Activated CD4-positive, alpha-beta T cell treated with anti-CD3 and anti-CD28 coated beads for 1 hour (primary cell): ENCODE measurements at places on chromosomes 4 and X.
A peak's percentile ranks its signal among the peaks of the same experiment; 100 is the strongest.

- DNase-seq = no peak
Measured at GRCh38 chr4:80711956-80712355, 318.6 kb upstream of the BMP3 start.

DNA sequence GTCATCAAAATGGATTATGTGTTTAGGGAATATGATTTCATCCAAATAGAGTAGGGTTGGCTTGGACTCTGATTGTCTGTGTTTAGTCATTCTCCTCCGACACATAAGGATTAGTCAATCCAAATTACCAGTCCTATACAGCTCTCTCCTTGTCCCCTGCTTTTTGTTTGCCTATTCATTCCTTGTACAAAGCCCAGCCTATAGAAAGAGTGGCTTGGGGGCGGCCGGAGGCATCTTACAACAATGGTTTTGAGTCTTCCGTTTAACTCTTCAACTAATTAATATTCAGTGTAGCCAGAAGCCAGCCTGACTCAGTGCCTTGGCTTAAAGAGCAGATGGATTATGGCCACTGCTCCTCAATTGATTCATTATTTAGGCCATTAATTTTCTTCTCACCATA, 796.6 kb upstream of the POU3F4 start:
- DNase-seq = no peak

- DNase-seq = no peak
Measured at GRCh38 chrX:40016749-40017148, 81.0 kb downstream of the BCOR start.

DNA sequence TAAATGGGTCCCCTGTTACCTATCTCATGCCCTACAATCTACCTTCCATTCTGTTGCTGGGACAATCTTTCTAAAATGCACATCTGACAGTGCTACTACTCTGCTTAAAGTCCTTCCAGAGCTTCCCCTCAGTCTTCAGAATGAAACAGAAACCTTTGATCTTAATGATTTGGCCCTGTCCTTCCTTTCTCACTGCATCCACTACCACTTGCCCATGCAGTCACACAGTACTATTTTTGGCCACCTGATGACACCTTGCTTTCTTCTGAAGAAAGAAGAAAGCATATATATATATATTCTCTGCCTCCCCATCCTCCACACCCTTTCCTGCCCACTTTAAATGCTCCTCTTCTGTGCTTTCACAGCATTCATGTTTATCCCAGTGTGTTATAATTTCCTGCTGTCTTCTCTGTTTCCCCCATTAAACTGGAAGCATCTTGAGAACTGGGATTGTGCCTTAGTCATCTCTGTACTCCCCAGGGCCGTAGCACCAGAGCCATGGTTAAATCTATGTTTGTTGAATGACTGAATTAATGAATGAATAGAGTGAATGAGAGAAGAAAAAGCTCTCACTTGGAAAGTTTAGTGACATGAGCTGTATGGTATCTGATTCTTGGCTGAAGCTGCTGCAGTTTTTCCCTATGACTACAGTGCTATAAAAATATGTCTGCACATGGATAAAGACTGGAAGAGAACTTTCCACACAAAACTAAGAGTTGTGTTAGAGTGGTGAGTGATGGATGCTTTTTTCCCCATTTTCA, 56.2 kb downstream of the RTL9 start:
- DNase-seq = no peak

DNA sequence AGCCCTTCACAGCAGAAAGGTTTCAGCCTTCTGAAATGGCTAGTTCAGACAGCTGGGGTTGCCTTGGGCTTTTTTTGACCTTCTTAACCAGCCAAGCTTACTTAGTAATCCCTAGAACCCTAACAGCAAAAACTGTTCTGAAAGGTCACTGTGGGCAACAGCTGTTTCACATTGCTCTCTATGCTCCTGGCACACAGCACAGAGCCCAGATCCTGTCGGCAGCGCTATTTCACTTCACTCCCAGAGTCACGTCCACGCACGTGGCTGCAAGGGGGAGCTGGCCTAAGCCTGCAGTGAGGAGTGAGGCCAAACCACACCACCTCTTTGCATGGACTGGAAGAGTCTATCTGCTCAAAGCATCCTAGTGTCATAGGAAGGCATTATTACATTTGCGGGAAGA, 32.0 kb upstream of the STS start:
- no peak for DNase-seq

GRCh38 chr4:101065346-101065745, 282.0 kb downstream of the PPP3CA start:
- DNase-seq = no peak

GRCh38 chr4:69051576-69051943, 44.7 kb upstream of the UGT2B7 start:
- no peak for DNase-seq

GRCh38 chr4:189600718-189601435, 339.8 kb upstream of the FRG1 start:
- no peak for DNase-seq

GRCh38 chrX:121010218-121010617, 24.7 kb upstream of the CT47A1 start:
- no peak for DNase-seq

DNA sequence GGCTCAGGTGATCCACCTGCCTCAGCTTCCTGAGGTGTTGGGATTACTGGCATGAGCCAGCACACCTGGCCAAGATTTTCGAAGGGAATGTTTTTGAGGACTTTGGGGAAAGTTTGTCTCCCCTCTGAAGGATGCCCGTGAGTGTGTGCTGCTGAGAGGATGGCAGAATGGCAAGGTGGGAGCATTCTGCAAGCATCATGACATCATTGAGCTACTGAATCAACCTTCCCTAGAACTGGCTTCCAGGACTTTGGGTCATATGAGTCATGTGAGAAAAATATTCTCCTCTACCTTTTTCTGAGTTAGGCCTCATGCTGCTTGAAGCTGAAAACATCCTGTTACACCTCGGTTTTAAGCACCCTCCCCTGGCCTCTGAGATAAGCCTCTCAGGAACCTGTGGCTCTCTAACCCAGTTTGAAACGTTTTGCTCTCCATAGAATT, 31.0 kb downstream of the TMEM131L start:
- peak; percentile 35 for DNase-seq

GRCh38 chrX:12065251-12065650, 73.0 kb upstream of the FRMPD4 start:
- DNase-seq = no peak

DNA sequence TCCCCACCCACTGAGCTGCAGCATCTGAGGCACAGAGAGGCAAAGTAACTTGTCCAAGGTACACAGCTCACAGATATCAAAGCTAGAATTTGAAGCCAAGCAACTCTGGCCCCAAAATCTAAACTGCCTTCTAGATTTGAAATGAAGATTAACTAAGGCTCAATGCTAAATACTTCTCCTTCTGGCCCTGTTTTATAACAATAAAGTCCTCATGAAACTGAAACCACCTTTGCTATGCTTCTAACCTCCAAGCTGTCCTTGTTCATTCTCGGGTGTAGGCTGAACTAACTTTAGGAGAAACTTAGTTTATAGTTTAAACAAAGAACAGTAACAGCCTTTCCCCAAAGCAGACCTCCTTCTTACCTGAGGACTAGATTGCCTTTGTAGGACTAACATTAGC, 93.6 kb downstream of the DCTD start:
- DNase-seq = no peak

DNA sequence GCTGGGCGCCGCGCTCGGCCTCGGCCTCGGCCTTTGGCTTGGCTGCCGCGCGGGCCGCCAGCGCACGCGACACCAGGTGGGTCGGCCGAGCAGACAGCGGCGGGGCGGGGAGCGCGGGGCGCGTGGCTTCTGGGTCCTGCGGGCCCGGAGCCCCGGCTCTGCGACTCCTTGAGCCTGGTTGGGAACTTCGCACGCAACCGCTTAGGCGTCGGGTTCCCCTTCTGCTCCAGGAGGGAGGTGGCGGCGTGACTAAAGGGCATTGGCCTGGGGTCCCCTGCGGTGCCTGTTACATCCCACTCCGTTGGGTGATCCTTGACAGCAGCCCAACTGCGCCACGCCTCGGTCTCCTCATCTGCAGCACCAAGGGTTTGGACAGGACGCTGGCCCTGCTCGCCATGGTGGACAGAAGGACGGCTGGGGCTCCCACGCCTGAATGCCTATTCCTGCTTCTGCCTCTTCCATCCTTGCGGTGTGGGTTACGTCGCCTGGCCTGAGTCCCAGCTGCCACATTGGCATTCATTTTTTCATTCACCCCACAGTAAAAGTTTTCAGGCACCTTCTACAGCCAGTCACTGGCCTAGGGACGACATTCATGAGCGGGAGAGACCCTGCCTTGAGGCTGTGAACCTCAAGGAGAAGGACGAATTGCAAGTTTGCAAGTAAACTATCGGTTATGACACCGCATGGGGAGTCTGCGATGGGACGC, 631 bp downstream of the EVC start:
- no peak for DNase-seq

DNA sequence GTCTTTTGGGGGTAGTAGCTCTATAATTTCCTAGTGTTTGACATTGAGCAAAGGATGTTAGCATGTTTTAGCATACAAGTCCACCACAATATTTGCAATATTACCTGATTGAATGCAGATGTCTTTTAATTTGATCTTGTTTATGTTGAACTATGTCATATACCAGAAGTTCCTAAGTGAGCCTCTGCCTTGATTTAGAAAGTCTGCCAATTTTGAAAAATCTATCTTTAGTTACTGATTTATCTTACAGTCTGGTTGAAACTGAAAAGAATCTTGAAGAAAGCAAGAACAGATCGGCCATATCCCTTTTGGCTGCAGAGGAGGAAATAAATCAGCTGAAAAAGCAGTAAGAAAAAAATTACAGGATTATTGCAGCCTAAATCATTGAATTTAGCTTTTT, 18.5 kb downstream of the SPATA18 start:
- DNase-seq = no peak

- DNase-seq = no peak
Measured at GRCh38 chrX:153884136-153884535, 1.8 kb downstream of the L1CAM start.

GRCh38 chr4:7962609-7963508, 23.2 kb upstream of the AFAP1 start:
- DNase-seq = no peak
